H9 (cell line): ENCODE measurements at places on chromosomes 13 and 19. TPM values are rescaled to one million over a fixed set of nuclear protein-coding genes. Genes with fewer than 3 reads are reported as not detected.

The ACTMAP gene
- total RNA-seq = 27.7 and 31.5 TPM in 2 replicates

The ZNF541 gene
- total RNA-seq = not detected in 2 replicates

The CRX gene
- 0.13 and 0.15 TPM in 2 replicates for total RNA-seq

GRCh38 chr19:54114340-54115108, 933 bp downstream of the TFPT start:
- DNase-seq = no peak

The GPALPP1 gene
- 20.3 and 21.9 TPM in 2 replicates for total RNA-seq

The ZNF701 gene
- 23.7 and 24.4 TPM in 2 replicates for total RNA-seq

DNA sequence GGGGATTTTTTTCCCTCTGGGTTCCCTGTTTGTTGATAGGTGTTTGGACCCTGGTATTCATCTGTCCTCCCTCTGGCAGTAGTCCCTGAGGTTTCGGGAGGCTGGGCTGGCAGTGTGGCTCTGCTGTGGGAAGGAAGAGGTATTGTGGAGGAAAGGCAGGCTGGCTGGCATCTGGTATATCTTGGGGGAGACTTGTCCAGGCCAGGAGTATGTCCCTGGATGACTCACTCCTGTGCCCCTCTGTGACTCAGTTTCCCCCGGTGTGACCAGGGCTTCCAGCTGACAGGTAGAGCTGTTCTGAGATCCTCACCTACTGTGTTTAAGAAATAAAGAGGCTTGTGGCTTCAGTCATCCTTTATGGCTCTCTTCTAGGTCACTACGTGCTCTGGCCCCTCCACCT, 14.2 kb upstream of the ZNF492 start:
- no peak for DNase-seq

- peak; percentile 95 for DNase-seq
Measured at GRCh38 chr19:34501339-34502320, 20.1 kb downstream of the WTIP start.

- no peak for DNase-seq
Measured at GRCh38 chr13:52161181-52161646, 1.8 kb upstream of the NEK3 start.

The FFAR2 gene
- total RNA-seq = not detected in 2 replicates

The CBY2 gene
- not detected in 2 replicates for total RNA-seq

DNA sequence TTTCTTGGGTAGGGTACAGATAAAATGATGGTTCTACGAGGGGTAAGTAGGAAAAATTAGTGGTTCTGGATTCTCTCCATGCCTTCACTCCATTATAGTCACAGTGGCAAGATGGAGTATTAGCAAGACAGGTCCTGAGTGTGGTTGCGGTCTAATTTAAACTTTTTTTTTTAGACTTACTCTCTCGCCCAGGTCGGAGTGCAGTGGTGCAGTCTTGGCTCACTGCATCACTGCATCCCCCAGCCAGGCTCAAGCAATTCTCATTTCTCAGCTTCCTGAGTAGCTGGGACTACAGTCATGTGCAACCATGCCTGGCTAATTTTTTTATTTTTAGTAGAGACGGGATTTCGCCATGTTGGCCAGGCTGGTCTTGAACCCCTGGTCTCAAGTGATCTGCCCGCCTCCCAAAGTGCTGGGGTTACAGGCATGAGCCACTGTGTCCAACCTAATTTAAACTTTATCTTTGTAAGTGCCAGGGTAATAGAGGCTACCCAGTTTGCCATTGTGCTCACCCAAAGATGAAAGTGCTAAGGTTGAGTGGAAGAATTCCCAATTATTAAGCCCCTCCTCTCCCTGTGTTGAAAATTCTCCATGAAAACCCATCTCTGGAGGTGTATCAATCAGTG, 135.6 kb downstream of the TM9SF2 start:
- no peak for DNase-seq

The VSIG10L gene
- 5.3 and 5.6 TPM in 2 replicates for total RNA-seq

DNA sequence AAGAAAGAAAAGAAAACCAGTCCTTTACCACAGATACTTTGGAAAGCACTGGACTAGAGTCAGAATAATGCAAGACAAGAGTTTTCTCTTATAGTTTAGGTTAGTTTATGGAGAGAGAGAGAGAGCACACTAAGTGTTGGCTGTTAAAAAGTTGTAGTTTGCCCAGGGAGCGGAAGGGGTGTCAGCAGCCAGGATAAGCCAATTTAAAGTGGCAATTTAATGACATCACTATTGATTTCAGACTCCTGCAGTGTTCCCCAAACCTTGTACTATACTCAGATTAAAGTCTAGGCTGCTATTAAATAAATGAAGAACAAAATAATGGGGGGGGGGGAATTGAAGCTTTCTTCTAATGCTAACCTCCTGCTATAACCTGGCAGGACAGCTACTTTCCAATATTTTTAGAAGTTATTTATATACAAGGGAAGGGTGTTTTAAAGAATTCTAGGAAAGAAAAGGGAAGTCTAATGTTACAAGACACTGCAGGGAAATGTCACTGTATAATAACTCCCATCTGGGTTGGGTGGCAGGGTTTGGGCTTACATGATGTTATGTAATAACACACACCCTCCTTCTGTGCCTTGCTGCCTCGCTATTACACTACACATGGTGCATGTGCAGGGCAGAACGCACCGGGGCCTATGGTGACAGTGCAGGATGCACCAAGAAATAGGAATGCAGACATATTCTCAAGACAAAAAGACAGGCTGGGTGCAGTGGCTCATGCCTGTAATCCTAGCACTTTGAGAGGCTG, 19.9 kb downstream of the TPT1 start:
- DNase-seq = no peak

The CDX2 gene
- not detected in 2 replicates for total RNA-seq

DNA sequence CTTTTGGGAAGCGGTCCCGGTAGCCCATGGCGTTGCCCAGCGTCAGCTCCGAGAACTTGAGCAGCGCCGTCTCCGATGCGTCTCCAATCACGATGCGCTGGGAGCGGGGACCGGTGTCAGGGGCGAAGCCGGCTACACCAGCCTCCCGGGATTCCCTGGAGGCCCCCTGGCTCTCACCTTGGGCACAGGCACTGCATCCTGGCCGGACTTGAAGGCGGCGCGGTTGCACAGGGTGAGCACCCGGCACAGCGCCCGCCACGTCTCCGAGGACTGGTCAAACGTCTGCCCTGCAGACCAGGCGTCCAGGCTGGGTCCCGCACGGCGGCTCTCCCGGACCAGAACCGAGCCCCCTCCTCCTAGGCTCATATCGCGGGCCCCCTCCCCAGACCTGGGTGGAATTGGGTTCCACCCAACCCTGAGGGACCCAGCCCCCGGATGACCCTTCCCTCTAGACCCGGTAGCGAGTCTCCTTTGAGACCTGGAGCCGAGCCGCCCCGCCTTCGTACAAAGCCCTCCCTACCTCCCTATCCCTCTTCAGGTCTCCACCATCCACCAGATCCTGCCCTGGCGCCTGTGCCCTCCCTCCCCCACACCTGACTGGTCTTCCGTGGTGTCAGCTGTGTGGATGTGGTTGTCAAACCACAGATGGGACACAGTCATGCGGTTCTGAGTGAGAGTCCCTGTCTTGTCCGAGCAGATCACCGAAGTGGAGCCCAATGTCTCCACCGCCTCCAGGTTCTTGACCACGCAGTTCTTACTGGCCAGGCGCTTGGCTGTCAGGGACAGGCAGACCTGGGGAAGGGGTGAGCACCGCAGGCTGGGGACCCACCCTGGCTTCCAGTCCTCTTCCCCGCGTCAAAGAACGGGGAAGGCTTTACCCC, 4.8 kb downstream of the ATP4A start:
- DNase-seq = no peak

DNA sequence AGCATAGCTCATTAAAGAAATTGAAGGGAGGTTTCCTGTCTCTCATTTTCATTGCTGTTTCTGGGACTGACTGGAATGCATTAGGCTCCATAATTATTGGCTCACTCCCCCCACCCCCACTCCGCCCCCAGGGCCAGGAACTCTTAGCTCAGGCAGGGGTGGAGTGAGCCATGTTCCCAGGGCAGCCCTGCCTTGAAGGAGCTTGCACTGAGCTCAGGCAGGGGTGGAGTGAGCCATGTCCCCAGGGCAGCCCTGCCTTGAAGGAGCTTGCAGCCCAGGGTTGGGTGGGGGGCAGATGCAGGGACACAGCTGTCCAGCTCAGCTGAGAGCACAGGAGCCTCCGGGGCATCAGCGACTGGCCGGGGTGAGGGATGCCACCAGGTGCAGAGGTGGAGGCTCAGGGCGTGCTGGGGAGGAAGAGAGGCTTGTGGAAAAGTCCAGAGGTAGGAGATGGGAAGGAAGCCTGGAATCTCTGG, 39.1 kb upstream of the TFDP1 start:
- DNase-seq = peak; percentile 24

- no peak for DNase-seq
Measured at GRCh38 chr19:30908262-30908771, 440.9 kb downstream of the TSHZ3 start.

The NLRP4 gene
- not detected in 2 replicates for total RNA-seq
